ENCODE measurements at places on chromosomes 6 and 20. TPM values are rescaled to one million over a fixed set of nuclear protein-coding genes. Genes with fewer than 3 reads are reported as not detected.

TRIM38 gene
- total RNA-seq: 5.4 TPM

MLN gene
- not detected for total RNA-seq

TRIM10 gene
- not detected for total RNA-seq

LY86 gene
- not detected for total RNA-seq

ZNF311 gene
- total RNA-seq: 0.27 TPM

OOEP gene
- not detected for total RNA-seq

DYNLT2 gene
- total RNA-seq: 0.74 TPM

PHACTR1 gene
- 12.5 TPM for total RNA-seq

PLEKHG1 gene
- 57.0 TPM for total RNA-seq

WFDC10B gene
- total RNA-seq: not detected

RNGTT gene
- total RNA-seq: 16.8 TPM

COL19A1 gene
- not detected for total RNA-seq

ABHD16B gene
- total RNA-seq: not detected

CTAGE9 gene
- total RNA-seq: not detected

OTOR gene
- not detected for total RNA-seq

TGM3 gene
- not detected for total RNA-seq

STX7 gene
- total RNA-seq: 43.6 TPM

SSTR4 gene
- not detected for total RNA-seq

HFE gene
- total RNA-seq: 3.1 TPM

BMP7 gene
- not detected for total RNA-seq

TBX18 gene
- 0.25 TPM for total RNA-seq

PACRG gene
- total RNA-seq: not detected
